COLO829 (cell line): ENCODE measurements at places on chromosomes 6 and 20.
A peak's percentile ranks its signal among the peaks of the same experiment; 100 is the strongest.

GRCh38 chr6:52877168-52877567 is 32.3 kb downstream of the GSTA3 start:
- DNase-seq = peak; percentile 35

GRCh38 chr6:137005073-137005472 is 39.7 kb downstream of the IL20RA start:
- DNase-seq = no peak

- DNase-seq = no peak
Observed at GRCh38 chr20:20396794-20397193, 28.9 kb downstream of the INSM1 start.

GRCh38 chr6:111730864-111731263 is 125.2 kb upstream of the TRAF3IP2 start:
- no peak for DNase-seq

GRCh38 chr20:59820204-59821041 is 113.0 kb downstream of the SYCP2 start:
- DNase-seq = no peak

GRCh38 chr6:72272958-72273357 is 348.9 kb upstream of the KCNQ5 start:
- DNase-seq = no peak

DNA sequence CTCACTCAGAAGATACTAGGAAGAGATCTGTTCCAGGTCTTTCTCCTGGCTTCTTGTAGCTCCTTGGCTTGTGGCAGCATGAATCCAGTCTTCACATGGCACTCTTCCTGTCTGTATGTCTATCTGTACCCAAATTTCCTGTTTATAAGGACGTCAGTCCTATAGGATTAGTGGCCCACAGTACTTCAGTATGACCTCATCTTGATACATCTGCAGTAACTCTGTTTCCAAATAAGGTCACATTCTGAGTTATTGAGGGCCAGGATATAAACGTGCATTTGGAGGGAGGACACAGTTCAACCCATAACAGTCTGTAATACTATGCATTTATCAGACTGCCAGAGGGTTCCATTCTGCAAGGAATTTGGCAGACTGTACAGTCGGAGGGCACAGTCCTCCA is 57.6 kb upstream of the DYNLRB1 start:
- no peak for DNase-seq

- DNase-seq = no peak
Observed at GRCh38 chr6:106658469-106658868, 29.1 kb downstream of the QRSL1 start.

DNA sequence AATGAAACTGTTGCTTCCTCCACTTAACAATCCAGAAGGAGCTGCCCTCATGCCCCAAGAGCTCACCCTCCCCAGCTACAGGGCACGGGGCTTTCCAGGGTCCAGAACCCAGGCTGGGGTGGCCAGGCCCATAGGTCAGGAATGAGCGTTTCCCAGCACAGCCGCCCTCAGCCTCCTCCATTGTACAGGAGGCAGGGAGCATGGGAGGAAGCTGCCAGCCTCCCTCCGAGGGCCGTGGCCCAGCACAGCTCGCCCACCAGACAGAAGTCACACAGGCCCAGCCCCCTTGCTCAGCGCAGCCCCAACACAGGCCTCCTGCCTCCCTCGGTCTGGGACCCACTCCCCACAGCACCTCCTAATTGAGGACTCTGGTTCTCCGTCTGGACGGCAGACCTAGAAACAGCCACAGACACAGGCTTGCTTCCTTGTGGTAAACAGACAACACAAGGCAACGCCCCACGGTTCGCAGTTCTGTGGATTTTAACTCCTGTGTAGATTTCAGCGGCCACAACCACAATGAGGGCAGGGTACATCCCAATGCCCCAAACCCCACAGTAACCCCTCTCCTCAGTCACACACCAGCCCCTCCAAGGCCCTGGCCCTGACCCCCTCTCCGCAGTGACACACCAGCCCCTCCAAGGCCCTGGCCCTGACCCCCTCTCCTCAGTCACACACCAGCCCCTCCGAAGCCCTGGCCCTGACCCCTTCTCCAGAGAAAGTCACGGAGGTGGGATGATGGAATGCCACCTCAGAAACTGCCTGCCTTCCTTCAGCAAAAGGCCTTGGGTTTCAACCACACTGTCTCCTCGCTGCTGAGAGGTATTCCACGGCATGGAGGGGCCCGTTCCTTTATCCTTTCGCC is 173.5 kb downstream of the DLL1 start:
- DNase-seq = no peak

DNA sequence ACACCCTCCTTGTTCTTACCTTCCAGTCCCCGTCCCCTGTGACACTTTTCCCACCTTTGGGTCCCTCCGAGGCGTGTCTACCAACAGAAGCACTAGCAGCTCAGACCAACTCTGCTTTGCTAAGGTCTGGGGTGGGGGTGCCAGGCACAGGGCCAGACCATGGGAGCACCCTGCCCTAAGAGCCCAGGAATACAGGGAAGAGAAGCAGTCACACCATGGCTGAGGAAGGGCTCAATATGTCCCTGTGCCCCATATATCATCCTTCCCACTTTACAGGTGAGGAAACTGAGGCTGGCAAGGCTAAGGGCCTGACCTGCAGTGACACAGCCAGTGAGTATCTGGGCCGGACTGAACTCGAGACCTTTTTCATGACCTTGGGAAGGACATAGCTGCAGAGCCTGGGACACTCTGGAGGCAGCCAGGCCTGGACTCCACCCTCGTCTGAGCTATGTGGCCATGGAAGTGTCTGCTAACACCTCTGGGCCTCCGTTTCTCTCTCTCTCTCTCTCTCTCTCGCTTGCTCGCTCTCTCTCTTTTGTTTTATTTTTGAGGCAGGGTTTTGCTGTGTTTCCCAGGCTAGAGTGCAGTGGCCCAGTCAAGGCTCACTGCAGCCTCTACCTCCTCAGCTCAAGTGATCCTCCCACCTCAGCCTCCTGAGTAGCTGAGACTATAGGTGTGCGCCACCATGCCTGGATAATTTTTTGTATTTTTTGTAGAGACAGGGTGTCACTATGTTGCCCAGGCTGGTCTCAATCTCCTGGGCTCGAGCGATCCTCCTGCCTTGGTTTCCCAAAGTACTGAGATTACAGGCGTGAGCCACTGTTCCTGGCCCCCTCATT is 156.7 kb downstream of the GRM4 start:
- DNase-seq = no peak

- DNase-seq = no peak
Observed at GRCh38 chr6:23218751-23219150, 649.4 kb downstream of the HDGFL1 start.

DNA sequence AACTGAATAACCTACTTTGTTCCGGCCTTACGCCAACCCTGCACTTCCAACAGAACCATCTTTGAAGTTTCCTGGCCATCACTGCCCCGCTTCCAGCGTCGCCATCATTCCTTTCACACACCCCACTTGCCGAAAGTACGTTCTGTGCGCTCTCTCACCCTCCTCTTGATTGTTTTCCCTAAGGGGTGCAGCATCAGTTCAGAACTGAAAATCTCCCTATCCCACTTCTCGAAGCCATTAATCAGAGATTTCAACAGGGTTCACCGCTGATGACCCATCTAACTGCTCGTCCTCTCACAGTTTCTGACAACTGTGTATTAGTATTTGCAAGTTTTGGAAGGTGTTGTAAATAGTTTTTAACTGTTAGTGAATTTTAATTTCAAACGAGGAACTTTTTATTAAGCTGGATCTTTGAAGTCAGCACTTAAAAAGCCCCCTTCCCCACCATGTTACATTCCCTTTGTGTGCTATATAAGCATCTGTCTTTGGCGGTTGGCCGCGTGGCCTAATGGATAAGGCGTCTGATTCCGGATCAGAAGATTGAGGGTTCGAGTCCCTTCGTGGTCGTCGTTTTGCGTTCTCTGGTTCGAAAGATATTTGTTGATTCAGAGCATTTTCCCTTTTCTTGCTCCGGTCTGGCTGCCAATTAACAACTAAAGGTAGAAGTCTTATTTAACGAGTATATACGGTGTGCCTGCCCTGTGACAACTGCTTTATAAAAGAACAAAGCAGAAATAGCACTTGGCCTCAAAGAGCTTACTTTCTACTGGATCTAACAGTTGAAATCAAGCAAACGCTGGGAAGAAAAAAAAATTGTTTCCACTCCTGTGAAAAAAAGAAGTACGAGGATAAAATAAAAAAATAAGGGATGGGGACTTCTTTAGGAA is 42.6 kb downstream of the TRIM27 start:
- DNase-seq = peak; percentile 82

GRCh38 chr6:11685481-11686093 is 93.0 kb downstream of the ADTRP start:
- peak; percentile 38 for DNase-seq

GRCh38 chr6:81890846-81891245 is 138.4 kb upstream of the TENT5A start:
- no peak for DNase-seq

- DNase-seq = no peak
Observed at GRCh38 chr6:42339991-42340401, 111.7 kb downstream of the TRERF1 start.

GRCh38 chr20:62408640-62409039 is 1.6 kb upstream of the CABLES2 start:
- no peak for DNase-seq

GRCh38 chr6:2542101-2542857 is 208.4 kb downstream of the MYLK4 start:
- DNase-seq = no peak

GRCh38 chr6:12459945-12460661 is 169.9 kb downstream of the EDN1 start:
- DNase-seq = no peak

- DNase-seq = no peak
Observed at GRCh38 chr6:47235964-47236760, 73.5 kb downstream of the TNFRSF21 start.

- peak; percentile 14 for DNase-seq
Observed at GRCh38 chr6:153032255-153032882, 29.9 kb upstream of the MTRF1L start.

DNA sequence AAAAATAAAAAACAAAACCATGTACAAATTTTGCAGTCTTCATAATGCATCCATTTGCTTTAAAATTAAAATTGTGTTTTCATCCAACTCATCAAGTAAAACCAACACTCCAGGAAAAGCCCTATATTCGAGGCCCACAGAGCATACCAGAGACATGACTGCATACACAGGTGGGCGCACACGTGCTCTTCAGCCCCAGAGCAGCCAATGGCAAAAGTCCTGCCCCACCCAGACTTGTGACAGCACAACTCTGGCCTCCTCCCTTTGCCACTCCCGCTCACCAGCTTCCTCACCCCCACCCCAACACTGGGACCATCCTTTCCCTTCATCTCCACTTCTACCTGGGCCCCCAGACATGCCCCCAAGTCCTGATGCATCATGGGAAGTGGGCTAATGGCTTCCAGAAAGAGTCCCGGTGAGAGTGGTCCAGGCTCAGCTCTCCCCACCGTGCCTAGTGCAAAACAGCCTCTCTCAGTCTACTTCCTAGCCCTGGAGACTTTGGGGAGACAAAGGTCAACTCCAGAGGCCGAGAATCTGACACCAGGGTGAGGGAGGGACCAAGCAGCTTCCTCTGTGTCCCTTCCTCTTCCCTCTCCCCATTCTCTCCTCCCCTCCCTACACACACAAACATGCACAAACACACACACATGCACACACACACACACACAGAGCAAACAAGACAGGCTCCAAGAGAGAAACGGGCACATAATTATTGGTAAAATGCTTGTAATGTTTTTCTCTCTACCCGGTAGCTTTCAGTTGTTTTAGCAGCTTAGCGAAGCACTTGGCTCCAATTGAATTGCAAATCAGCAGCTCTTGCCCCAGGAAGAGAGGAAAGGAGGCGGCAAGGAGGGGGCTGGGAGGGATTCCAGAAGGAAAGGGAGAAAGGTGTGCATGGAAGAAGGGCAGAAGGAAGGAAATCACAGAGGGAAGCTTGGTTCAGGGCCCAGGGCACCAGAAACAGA is 14.3 kb downstream of the GRM4 start:
- DNase-seq = no peak

- DNase-seq = no peak
Observed at GRCh38 chr6:131635384-131636340, 1.4 kb upstream of the ENPP3 start.

GRCh38 chr6:40256831-40257230 is 322.6 kb upstream of the MOCS1 start:
- no peak for DNase-seq

- DNase-seq = peak; percentile 29
Observed at GRCh38 chr6:56021943-56022342, 146.6 kb upstream of the BMP5 start.

GRCh38 chr6:2488578-2488977 is 243.2 kb upstream of the GMDS start:
- no peak for DNase-seq

DNA sequence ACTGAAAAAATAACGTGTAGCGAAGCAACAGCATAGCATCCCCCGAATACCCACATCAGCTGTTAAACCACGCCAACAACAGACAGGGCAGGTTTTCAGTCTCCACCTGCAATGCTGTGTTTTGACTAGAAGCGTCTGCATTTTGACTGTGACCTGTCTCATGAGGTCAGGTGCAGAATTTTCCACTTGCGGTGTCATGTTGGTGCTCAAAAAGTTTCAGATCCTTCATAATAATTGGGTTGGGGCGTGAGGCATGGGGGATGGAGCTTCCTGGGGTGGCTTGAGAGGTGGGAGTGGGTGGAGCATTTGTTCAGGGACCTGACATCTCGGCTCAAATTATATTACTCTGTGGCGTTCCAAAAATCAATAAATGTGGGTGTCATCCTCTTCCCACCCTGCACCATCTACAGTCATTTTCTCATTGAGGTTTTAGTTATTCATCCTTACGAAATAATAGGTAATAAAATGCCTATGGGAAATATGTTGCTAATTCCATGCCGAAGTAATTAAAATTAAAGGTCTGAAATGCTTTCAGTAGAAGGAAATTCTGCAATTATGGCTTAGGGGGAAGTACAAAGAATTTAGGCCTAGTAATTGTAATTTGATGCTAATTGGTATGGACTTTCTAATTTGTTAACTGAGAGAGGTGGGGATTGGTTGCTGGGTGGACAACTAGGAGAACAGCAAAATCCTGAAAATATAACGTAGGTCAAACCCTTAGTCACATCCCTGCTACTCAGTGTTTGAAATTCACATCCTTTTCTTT is 81.0 kb downstream of the TIAM2 start:
- no peak for DNase-seq

DNA sequence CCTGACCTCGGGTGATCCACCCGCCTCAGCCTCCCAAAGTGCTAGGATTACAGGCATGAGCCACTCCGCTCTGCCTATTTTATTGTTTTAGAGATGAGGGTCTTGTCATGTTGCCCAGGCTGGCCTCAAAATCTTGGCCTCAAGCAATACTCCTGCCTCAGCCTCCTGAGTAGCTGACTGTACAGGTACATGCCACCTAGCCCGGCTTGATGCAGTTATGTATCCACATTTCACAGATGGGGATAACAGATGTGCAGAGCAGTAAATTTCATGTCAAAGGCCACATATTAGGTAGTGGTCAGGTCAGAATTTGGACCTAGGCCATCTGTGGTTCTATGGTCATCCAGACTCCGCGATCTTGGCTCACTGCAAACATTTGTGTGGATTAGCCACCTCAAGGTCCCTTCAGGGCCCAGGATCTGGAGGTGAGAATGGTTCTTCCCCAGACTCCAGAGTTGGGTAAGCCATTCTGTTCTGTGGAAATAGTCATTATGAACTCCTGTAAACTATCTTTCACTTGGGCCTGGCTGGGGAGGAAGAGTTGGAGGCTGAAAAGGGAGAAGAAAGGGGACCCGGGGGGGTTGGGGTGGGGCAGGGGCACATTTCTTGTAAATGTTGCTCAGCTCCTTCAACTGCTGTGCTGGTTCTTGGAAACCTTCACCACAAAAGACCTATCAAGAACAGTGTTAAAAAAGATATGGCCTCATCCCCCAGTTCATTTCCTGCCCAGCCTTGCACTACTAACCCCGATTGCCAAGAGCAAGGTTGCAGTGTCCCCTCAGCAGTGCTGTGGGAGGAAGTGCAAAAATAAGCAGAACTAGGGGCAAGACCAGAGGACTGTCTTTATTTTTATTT is 13.0 kb downstream of the PIM1 start:
- no peak for DNase-seq
